ENCODE measurements at places on chromosomes 12 and 14.

GRCh38 chr14:71452539-71452938 lies 479.7 kb upstream of the RGS6 start:
- ATAC-seq, result no peak

DNA sequence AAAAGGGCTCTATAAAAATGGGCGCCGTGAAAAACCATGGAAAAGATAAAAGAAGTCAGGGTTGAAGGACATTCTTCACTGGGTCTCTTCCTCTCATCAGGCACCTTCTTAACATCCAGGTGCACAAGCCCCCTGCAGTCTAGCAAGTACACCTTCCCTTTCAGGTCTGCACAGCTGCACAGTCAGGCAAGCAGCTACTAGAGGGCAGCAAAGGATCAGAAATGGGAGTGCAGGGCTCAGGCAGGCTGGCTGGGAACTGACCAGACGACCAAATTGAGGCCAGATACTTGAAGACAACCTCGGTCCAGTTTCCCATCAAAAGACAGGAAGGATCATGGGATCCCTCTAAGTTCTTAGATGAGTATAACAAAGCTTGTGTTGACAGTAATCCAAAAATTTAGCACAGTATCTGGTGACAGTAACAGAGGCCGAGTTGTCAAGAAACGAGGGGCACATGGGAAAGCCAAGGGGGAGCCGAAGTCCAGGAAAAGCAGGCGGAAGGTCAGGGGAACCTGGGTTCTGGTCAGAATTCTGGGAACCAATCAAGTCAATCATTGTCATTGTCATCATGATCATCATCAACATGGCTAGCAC lies 10.1 kb upstream of the GRIP1 start:
- ATAC-seq, result peak; percentile 71

GRCh38 chr12:95205685-95206084 lies 11.6 kb downstream of the FGD6 start:
- peak; percentile 14 for ATAC-seq

GRCh38 chr12:91178139-91178561 lies 4.5 kb downstream of the DCN start:
- ATAC-seq, result no peak

GRCh38 chr12:11876307-11876706 lies 194.4 kb upstream of the BCL2L14 start:
- ATAC-seq, result no peak

DNA sequence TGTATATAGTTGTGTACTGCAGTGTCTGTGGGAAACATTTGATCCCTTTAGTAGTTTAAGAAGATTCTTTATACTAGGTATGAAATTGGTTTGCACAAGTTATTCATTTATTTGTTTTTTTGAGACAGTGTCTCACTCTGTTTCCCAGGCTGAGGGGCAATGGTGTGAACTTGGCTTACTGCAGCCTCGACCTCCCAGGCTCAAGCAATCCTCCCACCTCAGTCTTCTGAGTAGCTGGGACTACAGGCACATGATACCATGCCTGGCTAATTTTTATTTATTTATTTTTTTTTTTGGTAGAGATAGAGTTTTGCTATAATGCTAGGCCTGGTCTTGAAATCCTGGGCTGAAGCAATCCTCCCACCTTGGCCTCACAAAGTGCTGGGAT lies 209.4 kb downstream of the RASSF9 start:
- no peak for ATAC-seq

DNA sequence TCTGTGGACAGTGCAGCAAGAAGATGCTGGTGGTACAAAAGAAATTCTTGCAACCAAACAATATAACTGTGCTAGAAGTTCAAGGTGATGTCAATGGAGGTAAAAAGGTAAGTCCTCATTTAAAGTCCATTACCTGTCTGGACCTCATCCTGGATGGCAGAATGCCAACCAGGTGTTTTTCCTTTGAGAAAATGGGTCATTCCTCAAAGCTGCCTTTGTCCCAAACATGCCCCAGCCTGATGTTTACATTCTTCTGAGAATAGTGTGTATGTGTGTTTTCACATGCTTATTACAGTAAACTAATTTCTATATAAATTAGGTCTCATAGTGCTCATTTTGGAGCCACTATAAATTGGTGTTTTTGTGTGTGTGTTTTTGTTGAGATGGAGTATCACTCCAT lies 24.9 kb downstream of the ACTR6 start:
- ATAC-seq, result no peak

- ATAC-seq, result no peak
Observed at GRCh38 chr12:121783766-121784165, 9.7 kb downstream of the RHOF start.

Data from stimulated activated memory B cell treated with anti-CD40 and anti-IgM and Interleukin-4, amounts not matched to agents 10 μg/mL and 1 μg/mL and 100 μg/mL, for 72 hours (primary cell).